ENCODE measurements at places on chromosomes 7 and 10.

GRCh38 chr10:123038782-123039631, 30.2 kb downstream of the ACADSB start:
- DNase-seq, result no peak

GRCh38 chr10:32377458-32378259, 30.7 kb upstream of the EPC1 start:
- peak; percentile 11 for DNase-seq

DNA sequence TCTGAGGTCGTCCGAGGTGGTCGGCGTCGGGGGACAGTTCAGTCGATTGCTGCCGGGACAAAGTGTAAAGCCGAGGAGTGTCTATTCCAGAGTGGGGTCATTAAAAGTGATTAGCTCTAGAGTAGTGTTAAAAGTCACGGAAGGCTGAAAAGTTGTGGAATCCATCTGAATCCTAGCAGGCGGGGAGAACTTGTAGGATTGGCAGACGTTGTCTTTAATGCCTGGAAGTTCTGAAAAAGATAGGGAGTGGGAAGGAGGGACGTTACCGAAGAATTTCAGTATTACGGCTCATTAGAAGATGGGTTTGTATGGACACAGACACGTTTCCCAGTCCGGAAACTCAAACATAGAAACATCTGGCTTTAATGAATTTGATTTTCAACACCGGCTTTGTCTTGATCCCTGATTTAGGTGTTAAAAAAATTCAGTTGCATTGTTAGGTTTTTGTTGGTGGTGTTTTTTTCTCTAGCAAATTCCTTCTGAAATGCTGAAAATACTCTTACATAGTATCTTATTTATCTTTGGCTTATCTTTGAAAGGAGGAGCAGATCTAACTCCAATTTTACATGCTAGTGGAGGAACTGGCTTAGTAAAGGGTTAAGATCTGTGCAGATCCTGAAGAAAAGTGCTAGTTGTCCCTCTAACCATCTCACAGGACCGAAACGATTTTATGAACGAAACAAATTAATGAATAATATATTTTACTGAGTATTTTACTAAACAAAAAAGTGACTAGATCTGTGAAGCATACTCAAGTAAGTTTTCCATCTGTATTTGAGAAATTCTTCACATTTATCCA, 900 bp downstream of the MKLN1 start:
- DNase-seq, result no peak

GRCh38 chr10:24984906-24985305, 31.1 kb downstream of the ENKUR start:
- no peak for DNase-seq

GRCh38 chr7:3416453-3416852, 115.4 kb downstream of the SDK1 start:
- no peak for DNase-seq

- no peak for DNase-seq
These were observed 84.3 kb downstream of the KCNMA1 start for GRCh38 chr10:77553311-77553710.

- DNase-seq, result no peak
These were observed 13.5 kb upstream of the STK17A start for GRCh38 chr7:43569424-43569823.

GRCh38 chr7:149245244-149245643, 5.8 kb downstream of the ZNF212 start:
- no peak for DNase-seq

GRCh38 chr7:78083476-78084120, 285.0 kb downstream of the PHTF2 start:
- no peak for DNase-seq
